ENCODE measurements at places on chromosomes 13 and 19.

DNA sequence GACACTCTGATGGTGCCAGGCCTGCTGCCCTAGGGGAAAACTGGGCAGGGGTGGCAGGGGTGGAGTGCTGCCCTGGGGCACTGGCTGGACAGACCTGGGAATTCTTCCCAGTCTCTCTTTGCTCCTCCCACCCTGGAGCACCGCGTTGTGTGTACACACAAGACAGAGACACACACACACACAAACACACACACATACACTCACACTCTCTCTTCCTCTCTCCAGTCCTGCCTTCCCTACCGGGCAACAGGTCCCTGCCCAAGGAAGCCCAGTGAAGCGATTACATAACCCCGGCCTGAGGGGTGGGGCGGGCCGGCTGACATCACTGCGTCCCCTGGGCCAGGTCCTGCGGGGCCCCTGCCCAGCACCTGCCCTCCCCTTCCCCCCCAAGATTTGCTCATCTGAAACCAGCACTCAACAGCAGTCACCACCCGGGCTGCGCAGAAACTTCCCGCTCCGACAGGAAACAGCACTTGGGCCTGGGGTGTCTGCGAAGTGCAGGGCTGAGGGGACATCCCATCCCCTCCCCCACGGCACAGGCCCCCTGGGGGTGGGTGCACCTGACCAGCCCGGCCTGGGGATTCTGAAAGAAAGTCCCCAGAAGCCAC lies 1.2 kb downstream of the MKNK2 start:
- DNase-seq = peak; percentile 79

DNA sequence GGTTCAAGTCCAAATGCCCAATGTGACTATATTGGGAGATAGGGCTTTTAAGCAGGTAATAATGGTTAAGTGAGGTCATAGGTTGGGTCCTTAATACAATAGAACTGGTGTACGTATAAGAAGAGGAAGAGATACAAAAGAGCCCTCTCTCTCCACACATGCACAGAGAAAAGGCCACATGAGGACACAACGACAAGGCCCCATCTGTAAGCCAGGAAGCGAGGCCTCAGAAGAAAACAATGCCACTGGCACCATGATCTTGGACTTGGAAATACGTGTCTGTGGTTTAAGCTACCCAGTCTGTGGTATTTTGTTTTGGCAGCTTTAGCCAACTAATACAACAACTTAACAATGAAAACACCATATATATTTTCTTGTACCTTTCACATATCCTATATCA lies 23.4 kb upstream of the RFC3 start:
- DNase-seq = no peak

- no peak for DNase-seq
Observed at GRCh38 chr13:100845128-100845757, 170.6 kb upstream of the TMTC4 start.

- no peak for DNase-seq
Observed at GRCh38 chr13:23673354-23673753, 103.1 kb downstream of the TNFRSF19 start.

All from suppressor macrophage (primary cell).